Liver (tissue), 10 donors: ENCODE measurements at places on chromosomes 3 and 15.

DNA sequence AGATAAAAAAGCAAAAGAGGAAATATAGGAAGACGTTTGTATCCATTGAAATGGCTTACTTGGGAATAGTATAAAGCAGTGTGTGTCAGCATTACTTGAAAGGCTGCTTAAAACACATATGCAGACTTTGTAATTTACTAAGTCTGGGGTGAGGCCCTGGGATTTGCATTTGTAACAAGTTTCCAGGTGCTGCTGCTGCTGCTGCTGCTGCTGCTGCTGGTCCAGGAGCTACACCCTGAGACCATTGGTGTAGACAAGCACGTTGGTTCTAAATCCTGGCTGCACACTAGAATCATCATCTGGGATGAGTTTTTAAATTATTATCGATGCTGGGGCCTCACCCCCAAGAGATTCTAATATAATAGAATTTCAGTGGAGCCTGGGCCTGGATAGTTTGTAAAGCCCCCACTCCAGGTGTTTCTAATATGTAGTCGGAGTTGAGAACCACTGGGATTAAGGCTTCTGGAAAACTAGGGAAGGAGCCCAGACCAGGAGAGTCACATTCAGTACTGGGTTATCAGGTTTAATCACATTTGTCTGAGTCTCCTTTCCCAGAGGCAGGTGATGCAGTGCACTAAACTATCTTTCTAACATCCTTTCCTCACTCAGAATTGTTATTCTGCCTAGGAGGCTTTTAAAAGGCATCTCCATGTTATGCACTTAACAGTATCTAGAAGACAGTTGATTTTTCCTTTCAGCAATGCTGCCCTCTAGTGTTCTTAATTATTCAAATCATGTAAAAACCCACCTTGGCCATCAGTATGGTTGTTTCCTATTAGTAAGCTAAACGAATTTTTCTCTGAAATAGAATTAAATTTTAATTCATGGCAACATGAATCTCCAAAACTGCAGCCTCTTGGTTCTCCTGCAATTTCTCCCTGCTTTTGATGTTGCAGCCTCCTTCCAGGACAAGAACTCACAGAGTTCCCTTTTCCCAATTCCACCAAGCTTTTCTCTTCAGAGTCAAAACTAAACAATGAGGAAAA, 45.4 kb downstream of the SSR3 start:
- no peak for DNase-seq

DNA sequence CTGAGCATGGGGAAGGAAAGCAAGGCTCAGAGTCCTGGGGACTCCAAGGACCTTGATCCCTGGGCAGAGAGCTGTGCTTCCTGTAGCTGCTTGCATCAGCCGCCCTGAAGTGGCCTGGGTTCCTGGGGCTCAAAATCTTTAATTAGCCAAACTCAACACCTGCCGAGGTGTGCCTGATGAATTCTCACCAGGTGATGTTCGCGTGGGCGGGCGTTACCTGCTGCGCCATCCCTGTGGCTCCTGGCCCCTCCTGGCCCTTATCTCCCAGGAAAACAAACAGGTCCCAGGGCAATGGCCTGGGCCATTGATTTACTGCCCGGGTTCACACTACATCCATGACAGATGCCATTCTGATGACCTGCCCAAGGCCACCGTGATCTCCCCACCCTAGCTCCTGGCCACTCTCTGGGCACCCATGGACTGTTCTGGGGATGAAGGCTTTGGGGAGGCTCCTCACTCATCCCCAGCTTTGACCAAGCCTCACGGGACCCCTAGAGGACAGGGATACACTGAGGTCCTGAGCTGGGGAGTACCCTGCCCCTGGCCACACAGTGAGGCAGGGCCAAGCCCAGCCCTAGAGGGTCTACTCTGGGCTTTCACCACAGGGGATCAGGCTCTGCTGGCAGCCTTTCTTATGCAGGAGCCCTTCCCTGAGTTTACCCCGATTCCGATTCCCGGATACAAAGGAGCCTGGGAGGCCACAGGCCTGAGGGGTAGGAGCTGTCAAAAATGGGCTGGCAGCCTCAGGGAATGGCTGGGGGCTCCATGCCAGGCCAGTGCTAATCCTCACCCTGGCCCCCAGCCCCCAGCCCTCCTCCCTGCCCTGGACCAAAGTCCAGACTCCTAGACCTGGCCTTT, 5.7 kb downstream of the SLC38A3 start:
- DNase-seq, result peak; percentile 56

- DNase-seq, result no peak
These were observed 925 bp upstream of the PSTPIP1 start for GRCh38 chr15:76994001-76994400.

DNA sequence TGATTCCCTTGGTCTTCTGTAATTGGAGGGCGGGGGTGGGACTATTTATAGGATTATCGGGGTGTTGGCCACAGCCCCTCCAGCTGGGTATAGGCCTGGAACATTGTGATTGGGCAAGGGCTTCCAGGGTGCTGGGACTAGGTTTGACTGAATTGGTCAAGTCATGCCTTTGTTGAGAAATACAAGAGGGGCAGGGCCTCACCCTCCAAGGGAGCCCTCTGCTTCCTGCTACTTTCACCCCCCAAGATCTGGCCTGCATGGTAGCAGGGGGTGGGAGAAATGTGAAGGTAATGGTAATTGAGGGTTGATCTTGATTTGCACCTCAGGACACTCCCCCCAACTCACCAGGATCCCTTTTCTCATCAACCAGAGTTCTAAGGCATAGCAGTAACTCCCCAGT, 25.2 kb downstream of the TRIM71 start:
- no peak for DNase-seq

DNA sequence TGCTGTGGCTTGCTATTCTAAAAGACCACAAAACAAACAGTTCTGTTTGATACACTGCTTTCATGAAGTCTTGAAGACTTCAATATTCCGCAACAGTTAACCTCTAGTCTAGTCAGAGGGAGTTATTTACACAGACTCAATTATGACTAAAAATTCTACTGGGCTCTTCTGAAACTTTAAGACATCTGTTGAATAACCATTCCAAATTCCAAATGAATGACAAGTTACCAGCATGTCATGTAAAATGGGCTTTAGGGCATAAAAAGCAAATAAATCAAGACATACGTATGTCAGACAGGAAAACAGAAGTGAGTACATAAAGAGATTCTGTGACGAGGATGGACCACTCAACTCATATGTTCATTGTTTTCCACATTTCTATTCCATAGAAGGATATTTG, 93.9 kb downstream of the PLOD2 start:
- DNase-seq, result no peak

DNA sequence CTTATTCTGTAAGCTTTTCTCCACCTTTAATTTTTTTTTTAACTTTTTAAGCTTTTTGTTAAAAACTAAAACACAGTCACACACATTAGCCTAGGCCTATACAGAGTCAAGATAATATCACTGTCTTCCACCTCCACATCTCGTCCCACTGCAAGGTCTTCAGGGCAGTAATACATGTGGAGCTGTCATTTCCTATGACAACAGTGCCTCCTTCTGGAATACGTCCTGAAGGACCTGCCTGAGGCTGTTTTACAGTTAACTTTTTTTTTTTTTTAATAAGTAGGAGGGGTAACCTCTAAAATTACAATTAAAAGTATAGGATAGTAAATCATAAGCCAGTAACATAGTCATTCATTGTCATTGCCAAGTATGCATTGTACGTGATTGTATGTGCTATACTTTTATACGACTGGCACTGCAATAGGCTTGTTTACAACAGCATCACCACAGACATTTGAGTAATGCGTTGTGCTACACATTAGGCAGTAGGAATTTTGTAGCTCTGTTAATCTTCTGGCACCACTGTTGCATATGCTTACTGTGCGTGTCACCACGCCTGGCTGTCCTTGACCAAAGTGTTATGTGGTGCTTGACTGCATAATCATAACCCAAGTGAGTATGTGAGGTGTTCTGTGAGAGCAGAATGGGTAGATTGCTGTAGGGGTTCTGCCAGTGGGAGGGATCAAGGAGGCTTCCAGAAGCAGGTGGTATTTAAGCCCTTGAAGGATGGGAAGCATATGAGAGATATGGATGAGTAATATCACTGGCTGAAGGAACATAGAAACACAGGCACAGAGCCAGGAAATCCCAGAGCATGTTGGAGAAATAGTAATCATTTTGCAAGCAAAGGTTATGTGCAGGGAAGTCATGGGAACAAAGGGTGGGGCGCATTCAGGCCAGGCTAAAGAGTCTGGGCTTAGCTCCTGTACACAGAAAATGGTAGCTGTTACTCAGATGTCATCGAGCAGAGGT, 18.3 kb downstream of the FBXO22 start:
- no peak for DNase-seq

GRCh38 chr3:134956844-134957243, 161.8 kb downstream of the EPHB1 start:
- no peak for DNase-seq

DNA sequence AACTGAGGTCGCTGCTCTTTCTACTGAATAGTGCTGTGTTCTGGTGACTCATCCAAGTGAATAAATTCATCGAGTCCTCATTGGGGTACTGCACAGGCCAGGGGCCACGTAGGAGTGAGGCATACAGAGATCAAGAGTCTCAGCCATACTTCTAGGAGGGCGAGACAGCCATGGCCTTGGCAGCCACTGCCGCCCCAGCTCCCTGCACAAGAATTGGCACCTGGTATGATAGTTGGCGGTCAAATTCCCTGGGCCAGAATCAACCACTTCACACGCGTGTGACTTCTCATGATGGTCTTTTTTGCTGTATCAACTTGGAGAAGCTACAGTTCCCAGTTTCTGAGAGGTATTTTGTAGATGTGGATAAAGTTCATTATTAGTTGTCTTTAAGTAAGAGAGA, 161.6 kb downstream of the OSBPL10 start:
- no peak for DNase-seq
